Brain pericyte (primary cell): ENCODE measurements at places on chromosomes 7 and 10.

GRCh38 chr10:47137311-47137851 lies 162.6 kb upstream of the GDF10 start:
- DNase-seq, result no peak

DNA sequence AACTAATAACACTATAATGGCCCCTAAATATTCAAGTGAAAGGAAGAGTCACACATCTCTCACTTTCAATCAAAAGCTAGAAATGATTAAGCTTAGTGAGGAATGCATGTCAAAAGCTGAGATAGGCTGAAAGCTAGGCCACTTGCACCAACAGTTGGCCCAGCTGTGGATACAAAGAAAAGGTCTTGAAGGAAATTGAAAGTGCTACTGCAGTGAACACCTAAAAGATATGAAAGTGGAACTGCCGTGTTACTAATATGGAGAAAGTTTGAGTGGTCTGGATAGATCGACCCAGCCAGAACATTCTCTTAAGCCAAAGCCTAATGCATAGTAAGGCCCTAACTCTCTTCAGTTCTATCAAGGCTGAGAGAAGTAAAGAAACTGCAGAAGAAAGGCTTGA lies 12.1 kb upstream of the SNX13 start:
- DNase-seq, result no peak

- DNase-seq, result no peak
Measured at GRCh38 chr7:82012453-82012852, 242.6 kb upstream of the HGF start.

DNA sequence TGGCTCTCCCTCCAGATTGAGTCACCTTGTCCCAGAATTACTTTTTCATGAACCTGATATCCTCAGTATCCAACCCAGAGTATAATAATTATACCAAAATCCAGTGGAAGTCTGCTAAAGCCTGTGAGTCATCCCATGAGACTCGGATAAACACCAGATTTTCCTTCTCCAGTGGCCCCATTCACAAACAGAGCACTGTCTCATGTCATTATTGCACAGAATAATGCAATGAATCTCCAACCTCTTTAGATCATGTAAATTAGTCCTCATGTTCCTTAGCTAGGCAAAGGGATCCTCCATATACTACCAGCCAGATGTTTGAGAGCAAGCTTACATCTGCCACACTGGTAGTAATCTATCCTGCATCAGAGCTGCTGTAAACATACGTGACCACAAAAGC lies 89.0 kb downstream of the AMPH start:
- DNase-seq, result no peak

DNA sequence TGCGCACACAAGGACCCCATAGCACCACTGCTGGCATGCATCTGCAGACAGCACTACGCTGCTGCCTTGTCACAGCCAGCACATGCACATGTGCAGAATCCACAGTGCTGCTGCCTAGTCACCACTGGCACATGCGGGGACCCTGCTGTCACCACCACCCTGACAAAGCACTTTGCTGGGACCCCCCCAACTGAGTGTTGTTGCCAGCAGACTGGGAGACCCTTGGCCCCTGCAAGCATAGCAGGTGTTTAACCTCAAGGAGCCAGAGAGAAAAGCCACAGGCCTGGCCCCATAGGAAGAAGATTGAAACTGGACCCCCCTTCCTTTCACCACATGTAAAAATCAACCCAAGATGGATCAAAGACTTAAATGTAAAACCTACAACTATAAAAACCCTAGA lies 211.2 kb downstream of the ITGB1 start:
- DNase-seq, result no peak
